ENCODE measurements at places on chromosomes 6 and 20.

GRCh38 chr6:79894939-79895338 lies 52.4 kb downstream of the ELOVL4 start:
- DNase-seq, result peak; percentile 29

- peak; percentile 18 for DNase-seq
Measured at GRCh38 chr6:87756858-87757257, 54.8 kb upstream of the AKIRIN2 start.

DNA sequence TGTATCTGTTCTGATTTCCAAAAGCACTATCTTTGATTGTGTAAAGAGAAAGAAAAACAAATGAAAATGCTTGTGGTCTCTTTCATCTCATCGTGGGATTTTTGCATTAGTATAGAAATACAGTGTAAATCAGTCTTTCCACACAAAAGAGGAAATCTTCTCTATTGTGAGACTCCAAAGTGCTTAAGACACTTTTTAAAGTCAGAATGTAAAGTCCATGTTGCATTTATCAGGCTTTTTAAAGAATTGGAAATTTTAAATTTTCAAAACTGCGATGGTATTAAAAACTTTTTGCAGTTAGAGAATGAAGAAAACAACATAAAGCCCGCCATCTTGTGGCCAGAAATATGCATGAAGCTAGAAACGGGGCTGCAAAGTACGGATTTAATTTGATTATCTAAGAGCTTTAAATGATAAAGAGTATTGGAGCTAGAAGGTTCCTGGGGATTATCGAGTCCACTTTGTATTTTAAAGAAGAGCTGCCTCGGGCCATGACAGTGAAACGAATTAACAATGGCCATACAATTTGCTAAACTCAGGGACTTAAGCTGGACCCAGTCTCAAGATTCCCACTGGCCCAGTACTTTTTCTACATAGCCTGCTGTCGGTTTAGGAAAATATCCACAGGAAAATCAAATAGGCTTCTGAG lies 339.6 kb downstream of the ARHGAP18 start:
- peak; percentile 21 for DNase-seq

DNA sequence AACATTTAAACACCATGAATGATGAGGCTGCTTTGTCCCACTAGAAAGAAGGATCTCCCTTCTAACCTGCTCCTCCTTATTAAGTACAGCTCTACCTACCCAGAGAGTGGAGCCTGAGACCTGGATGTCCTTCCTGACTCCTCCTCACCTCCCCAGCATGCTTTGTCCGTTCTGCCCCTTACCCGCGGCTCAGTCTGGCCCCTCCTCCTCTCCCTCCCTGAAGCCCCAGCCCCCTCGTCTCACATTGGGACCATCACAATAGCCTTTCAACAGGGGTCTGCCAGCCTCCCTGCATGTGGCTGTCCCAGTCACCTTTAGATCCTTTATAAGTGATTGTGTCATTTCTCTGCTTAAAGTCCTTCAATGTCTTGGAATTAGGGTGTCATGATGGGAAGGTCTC lies 72.5 kb downstream of the DZANK1 start:
- no peak for DNase-seq

DNA sequence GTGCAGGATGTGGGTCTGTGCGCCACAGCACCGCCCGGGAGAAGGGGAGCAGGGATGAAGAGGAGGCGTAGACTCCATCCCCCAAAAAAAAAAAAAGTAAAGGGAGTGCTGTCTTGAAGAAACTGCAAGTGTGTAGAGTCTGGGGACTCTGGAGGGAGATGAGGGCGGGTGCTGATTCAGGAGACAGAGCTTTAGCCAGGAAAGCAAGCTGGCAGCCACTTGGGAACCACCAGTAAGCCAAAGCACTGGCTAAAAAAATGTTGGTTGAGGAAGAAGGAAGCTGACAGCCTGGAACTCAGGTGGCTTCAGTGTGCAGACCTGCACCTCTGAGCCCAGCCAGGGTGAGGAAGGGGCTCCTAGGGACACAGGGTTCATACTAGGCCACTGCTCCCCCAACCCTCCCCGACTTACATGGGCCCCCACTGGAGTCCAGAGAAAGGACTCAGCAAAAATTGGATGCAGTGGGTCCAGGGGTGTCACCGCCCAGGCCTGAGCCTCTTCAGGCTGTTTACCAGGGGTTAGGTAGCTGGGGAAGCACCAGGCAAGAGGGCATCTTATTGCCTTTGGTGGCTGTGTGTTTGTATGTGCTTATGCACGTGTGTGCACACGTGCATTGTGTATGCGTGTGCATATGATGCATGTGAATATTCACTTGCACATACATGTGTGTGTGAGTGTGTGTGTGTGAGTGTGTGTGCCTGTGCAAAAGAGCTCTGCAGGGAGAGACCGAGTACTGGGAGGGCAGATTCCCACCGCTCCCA lies 153.5 kb upstream of the MLN start:
- no peak for DNase-seq

GRCh38 chr20:44209686-44210405 lies 725 bp downstream of the OSER1 start:
- no peak for DNase-seq

DNA sequence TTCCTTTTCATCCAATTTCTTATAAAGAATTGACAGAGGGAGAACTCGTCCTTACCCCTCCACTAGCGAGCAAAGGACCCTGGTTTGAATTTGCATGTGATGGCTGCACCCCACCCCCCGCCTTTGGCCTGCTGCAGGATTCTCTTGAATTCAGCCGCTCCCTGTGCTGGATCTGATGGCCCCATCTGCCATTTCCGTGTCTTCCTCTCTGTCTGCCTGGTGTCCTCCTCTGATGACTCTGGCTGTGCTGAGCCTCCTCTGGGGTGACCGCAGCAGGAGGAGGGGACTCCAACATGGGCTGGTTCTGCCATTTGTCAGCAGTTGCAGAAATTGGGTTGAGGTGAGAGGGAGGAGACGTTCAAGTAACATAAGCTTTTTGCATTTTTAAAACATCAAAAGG lies 188.8 kb downstream of the DLL1 start:
- no peak for DNase-seq

All from RWPE1 (cell line).